ENCODE measurements at places on chromosomes 4 and X.

GRCh38 chr4:8775121-8775520, 96.5 kb downstream of the HMX1 start:
- DNase-seq: no peak

- DNase-seq: no peak
Observed at GRCh38 chr4:26420438-26420837, 69.8 kb downstream of the CCKAR start.

DNA sequence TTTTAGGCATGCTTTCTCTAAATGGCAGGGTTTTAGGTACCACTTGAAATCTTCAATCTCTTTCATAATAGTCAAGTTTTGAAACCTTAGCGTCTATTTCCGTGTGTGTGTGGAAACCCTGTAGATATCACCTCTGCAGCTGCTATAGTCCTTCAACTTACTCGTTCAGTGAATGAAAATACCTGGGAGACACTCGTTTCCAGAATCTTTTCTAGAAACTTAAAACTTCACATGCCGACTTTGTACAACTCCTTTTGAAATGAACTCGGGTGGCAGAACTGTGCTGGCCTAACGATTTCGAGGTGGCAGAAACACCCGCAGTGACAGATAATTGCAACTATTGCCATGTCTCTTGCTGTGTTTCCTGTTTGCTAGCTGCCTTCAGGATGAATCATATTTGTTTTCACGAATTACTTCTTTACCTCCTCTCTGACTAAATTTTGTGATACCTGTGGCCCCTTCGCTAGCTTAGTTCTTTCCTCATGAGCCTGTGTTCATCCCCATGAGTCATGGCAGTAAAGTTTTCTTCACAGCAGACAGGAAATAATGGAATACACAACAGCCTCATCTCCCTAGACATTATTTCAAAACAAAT, 104.7 kb upstream of the SMIM10 start:
- no peak for DNase-seq

GRCh38 chr4:132334081-132334480, 815.0 kb upstream of the PCDH10 start:
- DNase-seq: no peak

DNA sequence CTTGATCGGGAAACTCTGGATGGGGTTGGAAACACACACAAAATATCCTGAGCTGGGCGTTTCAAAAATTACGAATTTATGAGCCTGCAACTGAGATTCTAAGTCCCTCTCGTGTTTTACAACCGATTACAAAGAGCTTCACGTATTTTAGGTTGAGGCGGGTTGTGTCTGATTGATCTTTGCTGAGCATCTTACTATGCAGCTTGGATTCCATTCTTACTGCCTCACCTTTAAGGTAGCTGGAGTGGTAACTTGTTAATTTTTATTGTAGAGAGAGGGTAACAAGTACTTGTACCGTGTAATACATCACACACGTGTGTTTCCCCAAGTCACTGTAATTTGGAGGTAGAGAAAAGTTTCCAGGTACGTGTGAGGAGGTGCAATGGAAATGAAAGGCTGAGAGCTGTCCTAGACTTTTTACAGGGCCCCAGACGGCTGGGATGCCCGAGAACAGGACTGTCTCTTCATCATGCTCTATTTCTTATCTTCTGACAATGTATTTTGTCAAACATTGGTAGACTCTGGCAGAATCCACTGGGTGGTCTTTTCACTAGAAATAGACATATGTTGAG, 97.8 kb upstream of the TENM3 start:
- no peak for DNase-seq

Data from activated gamma-delta T cell treated with anti-CD3 and anti-CD28 coated beads, Interleukin-2, amount 50 U/mL, for 16 hours (primary cell).